CD4-positive, alpha-beta memory T cell (primary cell): ENCODE measurements at places on chromosomes 2 and 18. TPM values are rescaled to one million over a fixed set of nuclear protein-coding genes. Genes with fewer than 3 reads are reported as not detected.

Gene NT5C1B
- 0.47 TPM for polyA plus RNA-seq

Gene HOXD9
- not detected for polyA plus RNA-seq

- DNase-seq: no peak
Measured at GRCh38 chr2:1082456-1083205, 132.0 kb downstream of the SNTG2 start.

DNA sequence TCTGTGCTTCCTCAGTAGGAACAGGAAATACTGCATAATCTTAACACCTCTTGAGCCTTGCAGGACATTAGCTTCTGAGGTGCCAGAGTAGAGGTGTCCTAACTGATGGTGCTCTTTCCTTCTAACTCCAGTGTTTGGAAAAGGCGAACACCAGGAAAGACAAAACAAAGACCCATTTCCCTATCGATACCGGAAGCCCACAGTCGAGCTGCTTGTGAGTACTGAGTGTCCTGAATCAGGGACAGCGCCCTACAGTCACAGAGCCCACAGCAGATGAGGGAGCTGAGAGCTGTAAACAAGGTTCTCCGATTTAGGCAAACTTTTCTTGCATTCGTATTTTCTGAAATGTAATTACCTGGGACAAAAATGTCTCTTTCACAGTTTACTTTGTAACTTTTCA lies 50.7 kb downstream of the SLC14A2 start:
- no peak for DNase-seq

DNA sequence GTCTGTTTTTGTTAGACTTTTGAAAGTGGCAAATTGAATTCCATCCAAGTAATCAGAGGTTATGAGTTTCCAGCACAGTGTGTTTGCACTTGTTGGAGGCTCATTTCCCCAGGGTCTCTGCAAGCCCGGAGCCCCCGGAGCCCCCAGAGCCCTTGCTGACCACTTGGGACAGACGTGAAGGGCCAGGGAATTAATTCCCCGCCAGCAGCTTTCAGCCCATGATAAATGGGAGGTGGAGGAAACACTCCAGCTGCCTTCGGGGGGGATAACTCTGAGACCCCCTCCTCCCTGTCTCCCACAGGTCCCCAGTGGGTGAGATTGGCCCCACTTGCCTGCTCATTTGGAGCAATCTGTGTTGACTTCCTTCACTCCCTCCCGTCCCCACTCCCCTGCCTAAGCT lies 79.2 kb downstream of the KLHL29 start:
- DNase-seq: no peak

- no peak for DNase-seq
Measured at GRCh38 chr2:128686497-128686859, 367.8 kb upstream of the HS6ST1 start.

- no peak for DNase-seq
Measured at GRCh38 chr2:118320658-118321057, 232.4 kb downstream of the INSIG2 start.

DNA sequence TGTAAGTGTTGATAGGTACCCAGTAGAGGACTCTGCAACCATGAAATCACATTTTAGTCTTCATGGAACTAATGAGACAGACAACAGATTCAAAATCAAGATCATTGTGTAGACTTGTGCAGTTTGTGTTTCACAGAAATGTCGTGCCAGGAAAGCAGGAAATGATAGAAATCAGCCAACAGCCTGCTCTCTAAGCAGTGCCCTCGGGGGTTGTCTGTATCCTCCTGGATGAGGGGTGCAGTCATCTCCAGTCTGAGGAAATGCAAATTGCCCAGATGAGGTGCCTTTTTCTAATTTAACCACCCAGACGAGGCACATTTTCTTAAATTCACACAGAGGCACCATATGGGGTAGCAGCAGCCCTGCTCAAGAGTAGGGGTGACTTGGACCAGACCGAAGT lies 663.1 kb downstream of the XIRP2 start:
- no peak for DNase-seq
